ENCODE measurements at places on chromosomes 12 and 14.
A peak's percentile ranks its signal among the peaks of the same experiment; 100 is the strongest.

DNA sequence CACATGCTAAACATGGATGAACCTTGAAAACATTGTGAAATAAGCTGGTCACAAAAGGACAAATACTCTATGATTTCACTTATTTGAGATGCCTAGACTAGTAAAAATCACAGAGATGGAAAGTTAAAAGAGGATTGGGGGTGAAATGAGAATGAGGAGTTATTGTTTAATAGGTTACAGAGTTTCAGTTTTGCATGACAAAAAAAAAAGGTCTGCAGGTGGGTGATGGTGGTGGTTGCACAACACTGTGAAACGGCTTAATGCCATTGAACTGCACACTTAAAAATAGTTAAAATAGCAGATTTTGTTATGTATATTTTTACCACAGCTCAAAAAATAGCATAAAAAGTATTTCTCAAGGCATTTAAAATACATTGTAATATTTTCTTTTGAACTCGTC is 151.9 kb upstream of the NRXN3 start:
- no peak for DNase-seq

DNA sequence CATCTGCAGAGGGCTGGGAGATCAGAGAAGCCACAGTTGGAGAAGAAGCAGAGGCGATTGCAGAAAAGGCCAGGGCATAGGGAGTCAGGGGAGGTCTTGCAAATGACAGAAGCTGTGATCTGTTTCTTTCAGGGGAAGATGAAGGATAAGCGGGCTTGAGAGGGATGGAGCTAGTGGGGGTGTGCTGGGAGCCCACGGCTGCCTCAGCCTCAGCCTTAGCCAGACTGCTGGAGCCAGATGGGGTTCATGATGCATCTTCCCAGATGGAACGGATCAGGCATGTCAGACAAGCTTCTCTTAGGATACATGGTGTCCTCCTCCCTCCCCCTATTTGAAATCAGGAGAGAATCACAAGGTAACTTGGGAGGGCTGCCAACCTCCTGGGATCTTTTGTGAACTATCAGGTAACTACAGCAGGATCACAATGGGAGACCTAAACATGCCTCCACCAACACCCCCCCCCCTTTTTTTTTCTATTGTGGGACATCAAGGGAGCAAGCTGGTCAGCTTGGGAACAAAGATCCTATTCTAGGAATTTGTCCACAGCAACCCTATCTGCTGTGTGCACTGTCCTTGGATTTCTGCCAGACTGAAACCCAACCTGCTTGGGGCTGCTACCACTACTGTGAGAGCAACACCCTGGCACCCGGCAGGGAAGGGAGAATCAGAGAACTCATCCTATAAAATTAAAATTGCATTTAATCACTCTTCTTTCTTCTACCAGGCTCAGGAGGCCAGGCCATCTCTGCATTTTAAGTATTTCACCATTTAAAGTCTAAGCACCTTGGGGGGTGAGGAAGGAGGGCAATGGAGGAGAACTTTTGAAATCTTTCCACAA is 10.7 kb upstream of the ATP2A2 start:
- no peak for DNase-seq

DNA sequence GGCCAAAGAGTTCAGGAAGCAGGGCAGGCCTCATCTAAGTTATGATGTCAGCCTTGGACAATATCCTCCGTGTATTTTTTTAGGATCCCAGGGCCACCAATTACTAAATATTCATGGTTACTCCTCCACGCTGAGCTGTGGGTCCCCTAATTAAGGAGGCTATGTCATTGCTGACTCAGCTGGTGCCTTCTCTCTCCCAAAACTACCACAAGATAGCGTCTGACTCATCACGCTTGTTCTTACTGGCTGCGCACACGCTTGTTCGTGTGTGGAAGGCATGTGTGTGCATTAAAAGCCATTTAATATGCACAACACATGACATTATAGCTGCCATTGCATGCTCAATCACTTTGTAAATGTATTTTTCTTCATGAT is 78.3 kb downstream of the GSC start:
- DNase-seq: no peak

DNA sequence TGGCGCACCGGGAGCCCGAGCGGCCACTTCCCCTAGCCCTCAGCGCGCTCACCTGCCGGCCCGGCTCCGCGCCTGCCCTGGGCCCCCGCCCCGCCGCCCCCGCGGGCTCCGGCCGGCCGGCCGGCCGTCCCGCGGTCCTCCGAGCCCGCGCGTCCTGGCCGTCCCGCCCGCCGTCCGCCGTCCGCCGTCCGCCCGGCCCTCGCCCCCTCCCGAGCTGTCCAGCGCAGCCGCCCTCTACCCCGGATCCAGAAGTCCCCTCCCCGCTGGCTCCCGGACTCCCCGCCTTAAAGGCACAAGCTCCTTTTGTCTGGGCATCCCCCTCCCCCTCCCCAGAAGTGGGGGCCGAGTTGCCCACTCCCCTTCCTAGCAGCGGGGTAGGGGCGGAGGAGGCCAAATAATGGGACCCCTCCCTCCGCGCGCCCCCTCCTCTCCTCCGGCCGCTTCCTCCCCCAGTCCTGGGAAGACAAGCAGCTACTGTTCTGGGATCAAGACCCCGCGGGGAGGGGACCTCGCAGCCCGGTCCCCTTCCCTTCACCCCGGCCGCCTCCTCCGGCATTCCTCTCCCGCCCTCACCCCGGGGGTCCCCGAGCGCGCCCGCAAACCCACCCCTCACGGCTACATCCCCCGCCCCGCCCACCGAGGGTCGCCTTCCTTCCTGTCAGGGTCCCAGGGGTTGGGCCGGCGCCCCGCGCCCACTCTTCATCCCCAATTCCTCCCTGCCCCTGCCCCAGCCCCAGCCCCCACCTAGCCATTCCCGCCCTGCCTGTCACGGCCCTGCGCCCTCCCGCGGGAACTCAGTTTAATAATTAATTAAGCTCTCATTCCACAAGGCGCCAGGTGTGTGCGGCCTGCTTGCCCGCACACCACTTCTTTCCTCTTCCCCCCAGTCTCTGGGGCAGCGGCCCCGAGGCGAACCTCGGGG is at the start of gene ADCY6:
Gene ADCY6, minus strand, starts transcription at position 236 of the 922 bp plus-strand sequence. CDS start 5,655 bp downstream, outside the sequence.
- DNase-seq: no peak

- DNase-seq: no peak
Measured at GRCh38 chr12:2581293-2582045, 213.3 kb upstream of the FKBP4 start.

GRCh38 chr14:81727218-81727617 is 193.6 kb upstream of the SEL1L start:
- no peak for DNase-seq

GRCh38 chr12:66380769-66381535 is 78.7 kb downstream of the HELB start:
- no peak for DNase-seq

- DNase-seq: peak; percentile 27
Measured at GRCh38 chr12:106288494-106289195, 13.9 kb upstream of the TCP11L2 start.

All from activated CD4-positive, alpha-beta T cell treated with anti-CD3 and anti-CD28 coated beads, Interleukin-2, amount 50 U/mL, for 24 hours (primary cell).